Epithelial cell of alveolus of lung (primary cell): ENCODE measurements at places on chromosomes 1 and 21. TPM values are rescaled to one million over a fixed set of nuclear protein-coding genes. Genes with fewer than 3 reads are reported as not detected.

LAMC2 gene
- total RNA-seq, result 5.4 and 113 TPM in 2 replicates

SLAMF7 gene
- total RNA-seq, result 0.78 and 2.7 TPM in 2 replicates

ZBTB8B gene
- total RNA-seq, result not detected in 2 replicates

BATF3 gene
- 3.9 and 9.8 TPM in 2 replicates for total RNA-seq

LIN28A gene
- total RNA-seq, result not detected in 2 replicates

GJA9 gene
- not detected in 2 replicates for total RNA-seq

LY9 gene
- not detected in 2 replicates for total RNA-seq

ACADM gene
- total RNA-seq, result 22.6 and 22.8 TPM in 2 replicates

ZMYND12 gene
- total RNA-seq, result 0.26 and 0.96 TPM in 2 replicates

RAB25 gene
- 0.80 and 3.4 TPM in 2 replicates for total RNA-seq

PAPPA2 gene
- 1.1 and 1.3 TPM in 2 replicates for total RNA-seq

C1orf141 gene
- total RNA-seq, result not detected in 2 replicates

SPATA21 gene
- not detected in 2 replicates for total RNA-seq

CELA2A gene
- total RNA-seq, result not detected in 2 replicates

MAN1C1 gene
- 0.65 and 2.9 TPM in 2 replicates for total RNA-seq

TMEM269 gene
- 0.32 TPM in 1 of 2 replicates, not detected in the other for total RNA-seq

TSPEAR gene
- not detected in 2 replicates for total RNA-seq

USP21 gene
- 12.3 and 24.3 TPM in 2 replicates for total RNA-seq

FAM177B gene
- total RNA-seq, result not detected in 2 replicates

PCBP3 gene
- total RNA-seq, result 0.65 and 16.0 TPM in 2 replicates

AVPR1B gene
- not detected in 2 replicates for total RNA-seq

PPIH gene
- total RNA-seq, result 38.1 and 51.3 TPM in 2 replicates

KIAA1614 gene
- total RNA-seq, result 5.2 and 10.5 TPM in 2 replicates

NFIA gene
- total RNA-seq, result 10.0 and 18.7 TPM in 2 replicates

SLC22A15 gene
- total RNA-seq, result 0.32 and 1.9 TPM in 2 replicates

TFAP2E gene
- 0.16 and 0.26 TPM in 2 replicates for total RNA-seq

AMY1C gene
- total RNA-seq, result not detected in 2 replicates

PYCR2 gene
- total RNA-seq, result 35.9 and 53.3 TPM in 2 replicates

FCGR3B gene
- total RNA-seq, result not detected in 2 replicates

LRRC53 gene
- total RNA-seq, result not detected in 2 replicates

VAMP3 gene
- 103 and 144 TPM in 2 replicates for total RNA-seq

OLFML2B gene
- total RNA-seq, result 1.9 and 14.5 TPM in 2 replicates

HLX gene
- total RNA-seq, result 15.4 and 22.9 TPM in 2 replicates

ZNF697 gene
- 13.4 and 14.3 TPM in 2 replicates for total RNA-seq

WDR77 gene
- 20.2 and 39.0 TPM in 2 replicates for total RNA-seq

CD160 gene
- total RNA-seq, result not detected in 2 replicates

OR14K1 gene
- not detected in 2 replicates for total RNA-seq

S100A12 gene
- not detected in 2 replicates for total RNA-seq

C1orf87 gene
- 1.0 TPM in 1 of 2 replicates, not detected in the other for total RNA-seq

HORMAD1 gene
- total RNA-seq, result 0.26 TPM in 1 of 2 replicates, not detected in the other
